ENCODE measurements at places on chromosomes 6 and 20.

DNA sequence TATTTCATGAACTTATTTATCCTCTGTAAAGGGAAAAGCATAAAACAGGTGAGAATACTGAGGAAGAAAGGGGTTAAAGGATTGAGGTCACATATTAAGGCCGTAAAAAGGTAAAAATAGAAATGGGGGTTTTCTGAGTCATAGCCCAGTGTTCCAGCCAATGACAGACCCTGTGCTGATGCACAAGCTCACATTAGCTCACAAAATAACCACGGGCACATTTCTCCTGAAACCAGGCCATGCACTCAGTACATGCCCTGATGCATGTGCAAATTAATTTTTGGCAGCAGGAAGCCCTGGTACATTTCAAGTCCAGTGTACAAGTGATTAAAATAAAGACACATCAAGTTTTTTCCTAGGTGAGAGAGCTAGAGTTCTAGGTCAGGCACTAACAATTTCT is 194.4 kb downstream of the TMEM200A start:
- no peak for DNase-seq

GRCh38 chr6:22150368-22151035 is 146.3 kb downstream of the PRL start:
- DNase-seq: no peak

DNA sequence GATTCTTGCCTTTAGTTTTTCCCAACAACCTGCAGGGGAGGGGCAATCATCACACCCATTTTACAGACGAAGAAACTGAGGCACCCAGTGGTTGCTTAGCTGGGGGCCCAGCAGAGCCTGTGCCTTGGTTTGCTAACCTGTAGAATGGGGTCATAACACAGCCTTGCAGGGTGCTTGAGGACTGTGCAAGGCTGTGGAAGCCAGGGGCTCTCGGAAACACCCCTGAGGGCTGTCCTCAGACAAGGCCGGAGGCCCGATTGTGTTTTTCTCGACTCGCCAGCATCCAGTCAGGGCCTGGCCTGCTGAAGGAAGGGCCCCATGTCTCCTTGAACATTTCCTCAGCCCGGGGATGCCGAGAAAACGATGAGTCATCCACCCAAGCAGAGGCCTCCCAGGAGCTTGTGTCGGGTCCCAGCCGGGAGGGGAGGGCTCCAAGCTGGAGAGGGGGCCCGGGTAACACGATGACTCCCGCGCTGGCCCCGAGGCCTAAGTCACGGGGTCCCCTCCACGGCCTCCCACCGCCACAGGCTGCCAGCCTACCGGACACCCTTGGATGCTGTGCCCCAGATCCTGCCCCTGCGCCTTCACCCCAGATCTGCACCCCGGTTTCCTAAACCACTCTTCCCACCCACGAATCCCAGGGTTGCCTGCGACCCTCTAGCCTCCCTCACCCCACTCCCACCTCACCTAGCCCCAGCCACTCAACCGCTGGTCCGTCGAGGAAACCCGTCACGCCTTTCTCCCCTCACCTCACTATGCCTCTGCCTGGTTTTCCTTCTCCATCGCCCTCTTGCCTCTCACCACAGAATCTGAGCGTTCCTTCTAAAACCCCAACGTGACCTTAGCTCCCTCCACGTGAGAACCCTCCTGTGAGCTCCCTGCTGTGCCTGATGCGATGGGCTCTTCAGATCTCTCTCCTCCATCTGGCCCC is 10.6 kb downstream of the NOL4L start:
- no peak for DNase-seq

GRCh38 chr20:63025534-63026331 is 19.0 kb upstream of the BHLHE23 start:
- no peak for DNase-seq

DNA sequence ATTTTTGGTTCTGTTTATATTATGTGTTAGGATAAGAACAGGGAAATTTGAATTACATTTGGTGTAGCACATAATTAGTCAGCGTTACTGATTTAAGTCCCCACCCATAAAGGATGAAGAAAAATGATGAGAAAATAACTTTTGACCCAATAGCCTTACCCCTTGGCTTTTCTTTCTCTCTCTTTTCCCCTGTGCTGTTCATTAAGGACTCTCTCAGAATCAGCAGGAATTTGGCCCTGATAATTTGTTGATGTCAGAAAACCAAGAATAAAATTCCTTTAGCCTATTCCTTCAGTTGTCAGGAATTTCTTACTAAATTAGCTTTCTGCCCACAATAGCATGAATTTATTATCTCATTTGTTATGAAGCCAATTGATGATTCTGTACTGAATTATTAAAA is 18.5 kb downstream of the PLCB1 start:
- DNase-seq: no peak

- DNase-seq: no peak
These were observed 194.2 kb upstream of the PHACTR1 start for GRCh38 chr6:12522347-12522746.

DNA sequence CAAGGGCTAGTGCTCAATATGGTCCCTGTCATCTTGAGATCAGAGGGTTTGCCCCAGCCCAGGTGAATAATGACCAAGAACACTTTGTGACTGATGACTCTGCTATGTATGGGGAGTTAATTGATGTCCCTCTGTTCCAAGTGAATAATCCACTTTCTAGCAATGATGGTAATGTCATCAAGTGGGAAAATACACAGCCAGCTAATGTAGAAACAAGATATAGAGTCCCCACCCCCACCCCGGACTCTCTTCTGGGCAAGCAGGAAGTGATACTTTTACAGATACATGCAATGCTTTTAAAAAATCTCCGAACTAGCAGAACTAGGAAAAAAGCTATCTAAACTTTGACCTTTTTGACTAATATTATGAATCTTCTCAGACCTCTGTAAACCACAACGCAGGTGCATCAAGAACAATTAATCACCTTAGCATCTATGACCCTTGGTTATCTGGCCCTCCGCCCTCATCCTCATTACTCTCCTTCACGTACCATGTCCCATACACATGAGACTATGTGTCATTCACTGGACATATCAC is 30.5 kb downstream of the CNR1 start:
- DNase-seq: no peak

DNA sequence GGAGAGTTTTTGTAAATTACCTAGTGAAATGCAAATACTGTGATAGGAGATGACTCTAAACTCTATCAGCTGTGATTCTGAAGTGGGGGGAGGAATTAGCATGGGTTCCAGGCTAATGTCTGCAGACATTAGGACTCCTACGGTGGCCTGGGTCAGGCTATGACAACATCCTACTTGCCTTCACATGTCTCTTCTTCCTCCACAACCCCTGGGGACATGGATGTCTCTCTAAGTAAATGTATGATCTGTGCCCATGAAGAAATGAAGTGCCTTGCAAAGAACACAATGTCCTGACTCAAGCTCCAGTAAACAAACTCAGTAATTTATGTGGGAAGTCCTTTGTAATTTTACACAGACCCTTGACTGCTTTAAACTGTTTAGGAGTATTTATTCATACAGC is 165.8 kb upstream of the EEF1E1 start:
- no peak for DNase-seq

GRCh38 chr6:149347067-149347466 is 29.6 kb downstream of the TAB2 start:
- no peak for DNase-seq

GRCh38 chr6:4355241-4355640 is 219.9 kb upstream of the ECI2 start:
- no peak for DNase-seq

All from T-helper 2 cell (primary cell).